ENCODE measurements at places on chromosomes 5 and 9.

DNA sequence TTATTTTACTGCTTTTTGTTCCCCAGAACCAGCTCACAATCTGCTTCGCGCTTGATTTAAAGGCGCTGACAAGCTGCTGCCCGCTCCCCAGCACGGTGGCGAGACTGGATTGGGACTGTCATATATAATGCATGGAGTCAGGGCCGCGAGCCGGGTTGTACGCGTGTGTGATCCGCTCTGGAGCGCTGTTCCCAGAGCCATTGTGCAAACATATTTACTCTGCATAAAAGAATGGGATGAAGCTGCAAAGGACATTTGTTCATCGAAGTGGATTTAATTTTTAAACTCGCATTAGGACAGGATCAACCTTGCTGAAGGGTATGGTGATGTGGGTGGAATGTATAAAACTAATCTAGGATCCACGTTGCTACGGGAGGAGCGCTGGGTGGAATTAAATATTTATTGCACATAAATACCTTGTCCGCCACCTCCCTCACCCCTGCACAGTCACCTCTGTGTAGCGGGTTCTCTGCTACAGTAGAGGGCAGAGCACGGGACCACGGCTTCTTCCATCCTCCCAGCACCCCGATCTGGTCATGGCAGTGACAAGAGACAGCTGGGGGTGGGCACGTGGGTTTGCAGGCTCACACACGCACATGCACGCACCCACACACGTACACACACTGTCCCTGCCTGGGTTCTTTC, 18.1 kb upstream of the FCN1 start:
- no peak for DNase-seq

DNA sequence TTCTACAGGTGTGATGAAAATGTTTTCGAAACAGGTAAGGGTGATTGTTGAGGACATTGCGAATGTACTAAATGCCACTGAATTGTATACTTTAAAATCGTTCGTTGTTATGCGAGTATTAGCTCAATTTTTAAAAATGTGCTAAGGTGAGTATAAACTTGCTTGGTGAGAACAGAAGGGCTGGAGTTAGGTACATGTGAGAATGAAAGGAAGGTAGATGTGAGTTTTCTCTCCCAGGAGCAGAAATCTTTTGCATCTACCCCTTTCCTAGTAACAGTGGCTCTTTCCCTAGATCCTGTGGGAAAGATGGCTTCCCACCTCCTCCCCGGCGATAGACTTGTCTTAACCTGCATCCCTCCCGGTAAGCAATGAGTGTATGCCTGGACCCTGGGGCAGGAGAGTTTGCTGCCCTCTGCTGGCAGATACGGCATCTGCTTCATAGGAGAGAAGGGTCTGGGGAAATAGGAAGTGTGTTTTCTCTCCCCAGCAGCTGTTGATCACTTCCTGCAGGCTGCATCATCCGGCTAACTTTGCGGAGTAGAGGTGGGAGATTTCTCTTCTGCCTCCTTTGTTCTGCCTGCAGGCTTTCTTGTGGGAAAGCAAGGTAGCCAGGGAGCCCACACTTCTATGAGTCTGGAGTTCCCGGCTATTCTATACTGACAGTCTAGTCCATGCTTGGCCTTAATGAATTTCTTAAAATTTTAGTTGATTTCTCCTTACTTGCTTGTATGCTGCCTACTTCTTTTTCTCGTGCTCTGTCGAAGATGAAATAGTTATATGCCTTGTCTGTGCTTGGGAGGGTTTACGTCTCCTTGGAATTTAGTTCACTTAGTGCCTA, 373.3 kb upstream of the SEMA6A start:
- peak; percentile 27 for DNase-seq

- DNase-seq = no peak
These were observed 99.0 kb downstream of the ADAMTS2 start for GRCh38 chr5:179246227-179246626.

DNA sequence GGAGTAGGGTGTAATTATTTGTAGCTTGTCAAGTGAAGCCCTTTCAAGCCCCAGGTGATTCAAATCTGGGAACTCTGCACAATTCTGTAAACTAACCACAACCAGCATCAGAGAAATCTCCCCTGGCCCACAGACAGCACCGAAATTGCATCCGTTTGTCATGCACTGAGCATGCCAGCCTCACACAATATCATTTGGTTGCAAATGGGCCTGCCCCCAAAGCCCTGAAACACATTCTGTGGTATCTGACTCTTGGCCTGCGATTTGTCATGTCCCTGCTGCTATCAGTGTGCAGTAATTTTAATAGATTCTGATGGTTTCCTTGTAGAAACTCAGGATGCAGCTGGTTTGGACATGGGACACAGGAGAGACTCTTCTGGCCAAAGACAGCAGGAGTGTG, 35.3 kb downstream of the SNX24 start:
- no peak for DNase-seq

- DNase-seq = no peak
These were observed 94.5 kb downstream of the LMNB1 start for GRCh38 chr5:126871441-126871840.

- DNase-seq = no peak
These were observed 15.7 kb downstream of the SQSTM1 start for GRCh38 chr5:179836225-179837019.

DNA sequence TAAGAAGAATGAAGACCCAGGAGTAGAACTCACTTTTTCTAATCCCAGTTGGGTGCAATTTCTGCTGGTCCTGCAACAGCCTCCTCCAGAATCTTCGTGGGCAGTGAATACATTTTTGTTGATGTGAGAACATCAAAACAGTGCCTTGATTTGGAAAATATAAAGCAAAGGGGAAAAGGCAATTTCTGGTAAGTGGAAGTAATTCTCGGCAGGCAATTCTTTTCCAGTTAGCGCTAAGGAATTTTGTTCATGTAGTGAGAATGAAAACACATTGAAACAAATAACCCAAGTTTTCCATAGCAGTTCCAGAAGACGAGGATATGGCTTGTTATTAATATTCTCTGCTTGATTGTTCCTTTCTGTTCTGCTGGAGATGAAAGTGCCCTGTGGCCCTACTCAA, 178.7 kb downstream of the SPATA31D1 start:
- DNase-seq = no peak

GRCh38 chr9:91150998-91151717, 210.6 kb downstream of the AUH start:
- no peak for DNase-seq

GRCh38 chr5:141492168-141492885, 3.4 kb downstream of the PCDHGC5 start:
- DNase-seq = no peak

GRCh38 chr5:96023518-96023917, 61.9 kb upstream of the ELL2 start:
- DNase-seq = no peak

DNA sequence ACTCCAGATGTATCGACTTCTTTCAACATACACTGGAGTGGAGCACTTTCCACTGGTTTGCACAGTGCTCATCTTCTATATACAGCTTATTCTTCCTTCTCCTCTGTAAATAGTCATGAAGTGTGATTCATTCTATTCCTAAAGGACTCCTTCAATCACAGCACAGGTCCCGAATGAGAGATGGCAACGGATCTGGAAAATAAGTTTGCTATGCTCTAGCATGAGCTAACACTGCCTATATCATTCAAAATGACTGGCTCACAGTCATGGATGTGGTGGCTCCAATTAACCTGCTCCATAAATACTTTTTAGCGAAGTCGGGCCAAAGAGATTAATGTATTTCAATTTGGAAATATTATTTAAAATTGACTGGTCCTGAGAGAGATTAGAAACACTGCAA, 272.1 kb upstream of the CDH6 start:
- DNase-seq = no peak

- DNase-seq = no peak
These were observed 1173.4 kb upstream of the ACO1 start for GRCh38 chr9:31210978-31211570.

GRCh38 chr5:163916376-163916775, 411.0 kb downstream of the MAT2B start:
- no peak for DNase-seq
